ENCODE measurements at places on chromosomes 12 and 14.

DNA sequence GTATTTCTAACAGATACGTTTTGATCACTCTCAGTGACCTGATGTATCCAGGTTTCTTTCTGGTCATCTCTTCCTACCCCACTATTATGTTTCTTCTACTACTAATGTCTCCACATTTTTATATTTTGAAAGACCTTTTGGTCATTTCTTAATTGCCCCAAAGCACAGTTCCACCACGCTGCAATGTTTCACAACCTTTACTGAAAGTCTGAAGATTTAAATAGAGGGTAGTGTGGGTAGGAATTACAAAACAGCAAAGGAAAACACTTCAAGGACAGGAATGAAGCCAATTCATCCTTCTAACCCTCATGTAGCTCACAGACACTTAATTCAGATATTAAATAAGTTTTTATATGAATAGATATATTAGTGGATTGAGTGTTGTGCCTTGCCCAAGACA lies 36.1 kb upstream of the SLC16A7 start:
- DNase-seq: no peak

DNA sequence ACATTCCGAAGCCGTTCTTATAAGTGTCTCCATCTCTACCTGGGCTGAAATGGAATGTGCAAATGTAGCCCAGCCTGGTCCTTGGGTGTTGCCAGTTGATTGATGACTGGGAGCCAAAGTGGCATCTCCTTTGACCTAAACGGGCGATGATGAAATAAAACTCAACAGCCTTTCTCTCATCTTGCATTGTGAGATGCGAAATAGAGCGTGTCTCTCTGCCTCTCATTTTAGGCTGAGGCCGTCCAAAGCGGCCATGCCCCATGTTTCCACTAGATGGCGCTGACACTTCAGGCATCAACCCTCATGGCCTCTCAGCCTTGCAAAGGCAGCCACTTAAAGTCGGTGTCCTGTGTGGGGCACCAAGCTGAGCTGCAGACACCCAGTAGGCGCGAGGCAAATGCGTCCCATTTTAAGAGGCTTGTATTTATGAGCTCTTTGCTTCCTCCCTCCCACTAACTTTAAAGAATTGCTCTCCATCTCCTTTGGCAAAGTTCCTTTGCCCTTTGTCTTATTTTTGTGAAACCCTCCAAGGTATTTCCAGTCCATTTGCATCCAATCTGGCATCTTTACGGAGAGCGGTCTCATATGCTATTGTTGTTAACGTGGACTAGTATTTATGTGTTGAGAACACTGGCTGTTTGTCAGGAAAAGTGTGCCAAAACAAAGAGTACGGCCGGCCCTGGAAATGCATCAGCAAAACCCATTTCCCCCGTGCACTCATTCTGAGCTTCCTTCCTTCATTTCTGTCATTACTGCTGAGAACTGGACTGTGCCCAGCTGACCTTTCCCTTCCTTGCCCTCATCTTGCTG lies 25.0 kb downstream of the GPRC5A start:
- DNase-seq: peak; percentile 84

DNA sequence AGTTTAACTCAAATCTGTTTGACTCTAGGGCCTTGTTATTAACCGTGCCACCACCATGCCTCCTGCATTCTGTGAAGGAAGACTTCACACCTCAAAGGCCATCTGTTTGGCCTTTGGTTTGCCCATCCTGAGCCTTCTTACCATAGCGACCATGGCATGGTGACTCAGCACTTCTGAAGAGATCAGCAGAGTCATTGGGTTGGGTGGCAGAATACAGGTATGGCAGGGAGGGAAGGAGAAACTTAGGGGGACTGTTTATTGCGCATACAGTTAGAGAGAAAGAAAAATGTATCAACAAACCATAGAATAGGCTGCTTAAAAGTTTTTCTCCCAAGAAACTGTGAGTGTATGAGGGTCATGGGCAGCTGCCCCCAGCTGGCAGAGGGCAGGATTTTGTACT lies 49.2 kb downstream of the DAD1 start:
- no peak for DNase-seq

DNA sequence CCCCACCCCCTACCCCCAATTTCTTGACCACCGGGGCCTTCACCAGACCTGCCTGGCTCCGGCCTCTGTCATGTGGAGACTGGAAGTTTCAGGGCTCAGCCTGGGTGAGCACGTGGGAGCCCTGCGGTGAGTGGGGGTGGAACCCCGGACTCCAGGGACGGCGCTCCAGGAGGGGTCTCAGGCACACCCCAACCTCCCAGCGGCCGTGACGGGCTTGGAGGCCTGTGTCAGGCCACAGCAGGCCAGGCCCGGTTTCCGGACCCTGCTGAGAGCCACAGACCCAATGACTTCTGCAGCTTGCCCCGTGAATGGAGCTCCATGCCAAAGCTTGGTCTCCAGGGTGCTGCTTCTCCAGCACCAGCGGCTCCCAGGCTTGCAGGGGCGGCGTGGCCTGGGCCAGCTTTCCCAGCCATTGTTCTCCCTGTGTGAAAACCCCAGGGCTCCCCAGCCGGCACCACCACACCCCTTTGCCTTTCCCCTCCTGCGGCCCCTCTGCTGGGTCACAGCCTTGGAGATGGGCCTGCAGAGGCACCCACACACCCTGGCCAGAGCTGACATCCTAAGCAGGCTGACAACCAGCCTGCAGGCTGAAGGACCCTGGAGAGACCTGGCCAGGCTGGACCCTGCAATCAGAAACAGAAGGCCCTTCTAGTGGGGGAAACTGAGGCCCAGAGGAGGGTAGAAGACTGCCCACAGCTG lies 186.2 kb upstream of the C14orf180 start:
- no peak for DNase-seq

DNA sequence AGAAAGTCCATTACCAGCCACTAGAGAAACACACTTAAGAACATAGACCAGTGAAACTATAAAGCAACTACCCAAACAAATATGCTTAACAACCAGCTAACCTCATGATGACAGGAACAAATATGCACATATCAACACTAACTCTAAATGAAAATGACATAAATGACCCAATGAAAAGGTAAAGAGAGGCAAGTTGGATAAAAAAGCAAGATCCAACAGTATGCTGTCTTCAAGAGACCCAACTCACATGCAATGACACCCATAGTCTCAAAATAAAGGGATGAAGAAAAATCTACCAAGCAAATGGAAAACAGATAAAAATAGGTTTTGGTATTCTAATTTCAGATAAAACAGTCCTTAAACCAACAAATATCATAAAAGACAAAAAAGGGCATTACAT lies 77.8 kb downstream of the TMTC3 start:
- no peak for DNase-seq

- no peak for DNase-seq
These were observed 50.5 kb downstream of the CFAP251 start for GRCh38 chr12:121968876-121969275.
